Stimulated activated CD8-positive, alpha-beta memory T cell treated with anti-CD3 and anti-CD28 coated beads, Interleukin-12 subunit alpha, Interleukin-12 subunit beta, amount 100 ng/mL, for 1 hour (primary cell): ENCODE measurements at places on chromosomes 11 and 22.

DNA sequence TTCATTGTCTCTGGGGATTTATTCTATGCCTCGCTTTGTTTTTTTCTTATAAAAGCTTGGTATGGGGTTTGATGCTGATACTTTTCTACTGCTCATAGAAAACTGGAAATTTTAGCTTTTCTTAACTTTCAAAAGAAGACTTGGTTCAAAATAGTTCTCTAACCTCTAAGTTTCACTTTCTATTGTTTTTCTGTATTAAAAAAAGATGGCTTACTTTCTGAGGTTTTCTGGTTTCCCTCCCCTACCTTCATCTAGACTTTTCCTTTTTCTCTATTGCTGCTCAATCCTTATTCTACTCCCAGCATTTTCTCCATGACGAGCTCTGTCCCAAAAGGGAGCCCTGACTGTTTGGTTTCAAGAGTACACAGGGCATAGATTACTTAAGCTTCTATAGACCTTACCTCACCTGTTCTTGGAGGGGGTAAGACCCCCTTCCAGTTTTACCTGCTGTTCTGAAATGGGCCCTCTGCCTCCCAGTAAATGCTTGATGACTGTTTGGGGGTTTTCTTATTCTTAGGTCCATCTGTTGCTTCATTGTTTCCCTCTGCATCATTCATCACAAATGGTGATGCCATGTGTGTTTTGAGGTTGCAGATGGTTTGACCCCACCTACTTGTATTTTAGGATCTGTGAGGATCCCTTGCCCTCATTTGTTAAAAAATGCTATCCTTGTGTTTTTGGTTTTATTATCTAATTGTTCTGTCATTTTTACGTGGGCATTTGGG is 29.5 kb downstream of the DNHD1 start:
- no peak for DNase-seq

GRCh38 chr11:41051919-41052635 is 407.4 kb downstream of the LRRC4C start:
- DNase-seq: no peak

DNA sequence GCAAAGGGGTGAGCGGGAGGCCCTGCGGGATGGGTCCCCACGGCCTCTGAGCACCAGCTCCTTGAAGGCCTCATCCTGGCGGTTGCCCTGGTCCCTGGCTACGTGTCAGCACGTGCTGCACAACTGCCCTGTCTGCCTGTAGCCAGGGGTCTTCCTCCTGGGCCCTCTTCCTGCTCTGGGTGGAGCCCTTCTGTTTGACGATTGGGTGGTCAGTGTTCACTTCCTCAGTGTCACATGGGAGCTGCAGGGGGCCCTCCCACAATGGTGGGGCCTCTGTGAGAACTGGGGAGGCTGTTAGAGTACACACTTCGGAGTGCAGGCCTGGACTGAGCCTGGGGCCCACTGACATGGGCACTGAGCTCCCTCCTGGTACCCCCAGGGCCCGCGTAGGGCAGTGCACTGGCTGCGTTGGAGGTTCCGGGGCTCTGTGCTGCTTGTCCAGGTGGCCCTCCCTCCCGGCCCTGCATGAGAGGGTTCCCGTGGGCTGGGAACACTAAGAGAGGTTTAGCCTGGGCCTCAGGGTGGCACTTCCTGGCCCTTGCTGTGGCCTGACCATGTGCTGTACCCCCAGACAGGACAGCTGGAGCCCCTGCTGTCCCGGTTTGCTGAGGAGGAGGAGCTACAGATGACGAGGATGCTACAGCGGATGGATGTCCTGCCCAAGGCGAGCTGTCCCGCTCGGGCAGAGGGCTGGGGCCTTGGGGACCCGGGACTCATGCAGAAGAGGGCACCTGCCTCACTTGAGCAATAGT is 13.8 kb downstream of the DGCR6L start:
- DNase-seq: no peak

- DNase-seq: no peak
Observed at GRCh38 chr22:38120359-38121110, 10.1 kb upstream of the BAIAP2L2 start.

- DNase-seq: no peak
Observed at GRCh38 chr11:45543808-45544422, 121.5 kb downstream of the CHST1 start.
